ENCODE measurements at places on chromosomes 6 and 20.

GRCh38 chr20:62244644-62245108, 6.4 kb downstream of the OSBPL2 start:
- no peak for DNase-seq

- no peak for DNase-seq
Observed at GRCh38 chr6:158669145-158670035, 19.5 kb downstream of the SYTL3 start.

DNA sequence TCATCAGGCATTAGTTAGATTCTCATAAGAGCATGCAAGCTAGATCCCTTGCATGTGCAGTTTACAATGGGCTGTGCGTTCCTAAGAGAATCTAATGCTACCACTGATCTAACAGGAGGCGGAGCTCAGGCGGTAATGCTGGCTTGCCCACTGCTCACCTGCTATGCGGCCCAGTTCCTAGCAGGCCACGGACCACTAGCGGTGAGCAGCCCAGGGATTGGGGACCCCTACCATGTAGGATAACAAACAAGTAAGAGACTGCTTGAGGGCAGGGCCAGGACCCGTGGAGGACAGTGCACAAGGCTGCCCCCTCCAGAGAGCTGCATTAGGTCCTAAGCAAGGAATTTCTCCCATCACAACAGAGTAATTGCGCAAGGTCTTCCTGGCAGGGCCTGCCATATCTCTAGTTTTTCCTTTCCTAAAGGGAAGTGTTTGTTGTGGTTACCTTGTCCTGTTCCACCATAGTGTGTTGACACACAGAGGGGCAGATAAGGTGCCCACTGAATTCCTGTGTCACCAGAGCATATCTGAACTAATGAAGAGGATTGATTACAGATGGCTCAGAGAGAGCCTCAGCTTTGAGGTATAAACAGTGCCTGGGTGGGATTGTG, 58.0 kb downstream of the PACRG start:
- DNase-seq = no peak

- DNase-seq = no peak
Observed at GRCh38 chr6:44809258-44809657, 421.8 kb downstream of the CDC5L start.

DNA sequence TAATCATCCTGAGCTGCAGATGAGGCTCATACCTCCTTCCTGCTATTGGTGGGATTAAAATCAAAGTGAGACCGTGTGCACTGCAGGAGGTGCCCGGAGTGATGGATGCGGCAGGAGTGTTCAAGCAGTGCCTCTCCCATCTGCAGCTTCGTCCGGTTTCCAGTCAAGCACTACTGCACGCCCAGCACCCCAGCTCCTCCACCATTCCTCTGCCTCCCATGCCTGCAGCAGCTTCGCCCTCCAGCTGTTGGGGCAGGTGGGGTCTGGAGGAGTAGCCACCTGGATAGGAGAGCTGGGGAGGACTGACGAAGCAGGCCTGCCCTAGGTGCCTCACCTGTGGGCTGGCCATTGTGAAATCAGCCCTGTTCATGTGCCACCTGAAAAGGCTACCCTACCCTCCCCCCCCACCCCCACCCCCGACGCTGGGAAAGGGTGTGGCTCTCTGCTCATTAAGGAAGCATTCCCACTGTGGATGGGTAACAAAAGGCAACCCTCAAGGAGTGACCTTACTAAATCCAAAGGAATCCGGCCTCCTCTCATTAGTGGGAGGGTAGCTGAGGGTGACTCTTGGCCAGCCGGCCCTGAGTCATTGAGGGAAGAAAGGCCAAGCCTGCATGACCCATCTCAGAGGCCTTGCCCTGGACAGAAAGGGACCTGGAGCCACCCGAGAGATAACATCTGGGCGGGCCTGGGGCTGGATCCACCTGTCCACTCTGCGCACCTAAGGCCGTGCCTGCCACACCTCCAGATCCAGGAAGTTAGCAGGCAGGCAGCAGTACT, 115.9 kb upstream of the ARMC2 start:
- DNase-seq = no peak

- no peak for DNase-seq
Observed at GRCh38 chr6:148134592-148134991, 208.0 kb upstream of the SASH1 start.

DNA sequence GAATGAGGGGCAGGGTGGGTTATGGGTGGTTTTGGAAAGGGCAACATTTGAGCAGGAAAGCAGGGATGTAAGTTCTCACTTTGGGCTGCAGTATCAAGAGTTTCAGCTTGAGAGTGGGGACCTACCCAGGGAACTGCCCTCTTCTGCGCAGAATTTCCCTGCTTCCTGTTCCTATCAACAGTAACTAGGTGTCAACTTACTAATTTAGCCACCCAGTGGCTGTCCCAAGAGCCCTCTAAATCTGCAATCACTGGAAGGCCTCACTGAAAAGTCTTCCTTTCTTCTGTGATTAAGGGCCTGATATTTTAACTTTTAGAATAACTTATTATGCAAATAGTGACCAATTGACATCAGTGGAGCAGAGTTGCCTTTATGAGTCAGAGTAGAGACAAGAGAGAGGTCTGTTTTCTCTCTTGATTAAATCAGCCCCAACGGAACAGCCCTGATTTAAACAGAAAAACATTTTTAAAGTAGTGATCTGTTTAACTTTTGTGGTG, 118.2 kb upstream of the RIPOR2 start:
- DNase-seq = peak; percentile 11

GRCh38 chr6:68737061-68737460, 102.0 kb downstream of the ADGRB3 start:
- no peak for DNase-seq

DNA sequence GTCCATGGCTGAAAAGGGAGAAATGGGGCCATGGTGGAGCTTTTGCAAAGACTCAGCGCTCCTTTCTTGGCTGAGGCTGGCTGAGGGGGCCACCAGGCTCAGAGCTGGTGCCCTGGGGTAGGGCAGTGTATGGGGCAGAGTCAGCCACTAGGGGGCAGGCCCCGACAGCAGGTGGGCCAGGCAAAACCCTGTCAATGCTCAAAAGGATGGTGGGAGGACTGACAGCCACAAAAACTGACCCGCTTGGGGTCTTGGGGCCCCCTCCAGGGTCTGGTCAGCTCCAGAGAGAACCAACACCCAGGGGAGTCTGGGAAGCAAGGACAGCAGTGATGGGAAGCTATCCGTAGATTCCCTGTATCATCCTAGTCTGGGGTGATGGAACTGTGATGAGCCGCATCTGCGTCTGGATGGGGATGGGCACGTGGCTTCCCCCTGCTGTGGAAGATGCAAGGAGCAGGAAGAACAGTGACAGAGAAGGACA, 306.9 kb downstream of the DHX35 start:
- no peak for DNase-seq

DNA sequence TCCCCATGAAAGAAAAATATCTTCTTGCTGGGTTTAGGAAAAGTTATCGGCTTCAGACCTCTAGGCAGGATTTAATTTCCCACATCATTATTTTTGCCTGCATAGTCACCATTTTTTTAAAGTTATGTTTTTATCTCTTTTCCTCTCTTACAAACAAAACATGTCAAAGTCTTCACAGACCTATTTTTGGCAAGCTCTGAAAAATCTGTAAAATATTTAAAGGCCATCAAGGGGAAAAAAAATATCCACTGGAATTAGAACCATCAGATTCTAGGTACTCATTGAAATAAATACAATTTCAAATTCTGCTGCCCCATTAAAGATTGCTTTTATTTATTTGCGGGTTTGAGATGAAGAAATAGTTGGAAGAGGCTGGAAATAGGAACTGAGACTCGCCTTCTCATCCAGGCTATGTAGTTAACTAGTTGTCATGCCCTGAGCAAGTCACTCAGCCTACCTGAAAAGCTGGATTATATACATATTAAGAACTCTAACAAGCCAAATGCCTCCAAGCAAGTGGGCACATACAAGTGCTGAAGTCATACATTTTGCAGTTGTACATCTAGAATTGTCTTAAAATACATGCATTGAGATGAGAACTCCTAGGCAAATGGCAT, 101.7 kb upstream of the SASH1 start:
- no peak for DNase-seq

GRCh38 chr6:27776504-27776903, 135.7 kb downstream of the OR2B2 start:
- DNase-seq = no peak

DNA sequence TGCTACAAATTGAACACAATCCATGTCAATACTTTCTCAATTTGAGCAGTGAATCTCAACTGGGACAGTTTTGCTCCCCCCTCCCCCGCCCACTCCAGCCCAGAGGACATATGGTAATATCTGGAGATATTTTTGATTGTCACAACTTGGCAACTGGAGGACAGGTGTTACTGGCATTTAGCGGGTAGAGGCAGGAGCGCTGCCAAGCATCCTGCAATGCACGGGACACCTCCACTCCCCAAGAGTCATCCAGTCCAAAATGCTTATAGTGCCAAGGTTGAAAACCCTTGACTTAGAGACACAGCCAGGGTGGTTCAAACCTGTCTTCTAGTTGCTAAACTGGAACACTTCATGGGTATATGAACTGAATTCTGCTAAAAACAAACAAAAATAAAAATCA, 26.9 kb upstream of the LRRC1 start:
- DNase-seq = no peak

DNA sequence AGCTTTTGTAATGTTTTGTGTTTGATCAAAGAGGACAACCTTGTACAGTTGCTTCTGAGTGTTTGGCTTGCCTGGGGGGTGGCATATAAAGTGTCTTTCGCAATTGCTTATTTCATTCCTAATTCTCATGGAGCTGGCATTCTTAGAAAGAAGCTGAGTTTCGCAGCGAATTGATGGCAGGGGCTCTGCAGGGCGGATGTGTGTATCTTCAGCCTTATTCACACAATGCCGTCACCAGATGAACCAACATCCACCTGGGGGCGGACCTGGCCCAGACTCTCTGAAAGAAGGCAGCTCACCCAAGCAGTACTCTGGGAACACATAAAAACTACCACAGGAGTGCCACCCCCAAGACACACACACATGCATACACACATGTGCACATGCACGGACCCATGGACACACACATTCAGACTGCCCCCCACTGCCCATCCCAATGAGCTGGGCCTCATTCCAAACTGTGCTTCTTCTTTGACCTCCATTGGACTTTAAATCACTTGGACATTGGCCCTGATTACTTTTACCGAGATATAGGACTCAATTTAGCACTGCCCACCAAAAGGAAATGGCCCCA, 55.4 kb upstream of the FOXQ1 start:
- DNase-seq = no peak

DNA sequence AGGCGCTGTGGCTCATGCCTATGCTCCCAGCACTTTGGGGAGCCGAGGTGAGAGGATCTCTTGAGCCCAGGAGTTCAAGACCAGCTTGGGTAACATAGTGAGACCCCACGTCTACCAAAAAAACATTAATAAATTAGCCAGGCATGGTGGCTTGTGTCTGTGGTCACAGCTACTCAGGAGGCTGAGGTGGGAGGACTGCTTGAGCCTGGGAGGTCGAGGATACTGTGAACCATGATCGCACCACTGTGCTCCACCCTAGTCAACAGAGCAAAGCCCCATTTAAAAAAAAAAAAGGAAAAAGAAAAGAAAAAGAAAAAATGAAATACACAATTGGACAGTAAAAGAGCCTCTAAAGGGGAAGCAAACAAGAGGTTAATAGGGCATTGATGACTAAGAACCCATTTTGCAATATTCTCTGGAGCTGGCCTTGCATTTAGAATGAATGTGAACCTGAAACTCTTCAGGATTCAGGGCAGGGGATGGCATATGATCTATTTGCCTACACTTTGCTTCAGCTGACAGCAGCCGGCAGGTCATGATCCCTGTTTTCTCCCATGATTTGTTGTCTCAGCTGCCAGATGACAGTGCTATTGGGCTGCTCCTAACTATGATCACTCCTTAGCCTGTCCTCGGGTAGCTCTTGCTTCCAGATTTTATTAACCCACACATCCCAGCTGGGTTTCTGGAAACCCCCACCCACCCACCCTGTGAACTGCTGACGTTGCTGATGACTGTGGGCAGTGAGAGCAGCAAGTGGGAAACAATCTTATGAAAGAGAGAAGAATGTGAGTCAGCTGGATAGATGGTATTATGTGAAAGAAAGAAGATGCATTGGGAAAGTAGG, 83.8 kb upstream of the ELOVL5 start:
- DNase-seq = no peak

GRCh38 chr6:14498748-14499147, 381.2 kb downstream of the CD83 start:
- DNase-seq = no peak

DNA sequence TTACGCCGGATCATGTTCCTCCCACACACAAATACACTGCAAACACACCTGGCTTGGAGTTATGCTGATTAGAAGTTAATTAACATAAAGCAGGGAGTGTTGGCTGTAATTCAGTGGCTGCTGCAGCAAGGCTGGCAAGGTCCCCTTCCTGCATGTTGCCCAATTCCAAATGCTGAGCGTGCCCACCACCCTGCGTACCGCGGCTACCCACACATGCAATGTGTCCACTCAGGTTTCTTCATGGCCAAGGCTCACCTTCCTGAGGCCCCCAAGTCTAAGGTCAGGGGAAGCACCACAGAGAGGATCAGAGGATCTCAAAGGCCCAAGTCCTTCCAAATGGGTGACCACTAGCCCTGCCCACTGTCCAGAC, 11.6 kb upstream of the PRND start:
- DNase-seq = no peak

GRCh38 chr6:2579241-2579761, 171.4 kb downstream of the MYLK4 start:
- no peak for DNase-seq

DNA sequence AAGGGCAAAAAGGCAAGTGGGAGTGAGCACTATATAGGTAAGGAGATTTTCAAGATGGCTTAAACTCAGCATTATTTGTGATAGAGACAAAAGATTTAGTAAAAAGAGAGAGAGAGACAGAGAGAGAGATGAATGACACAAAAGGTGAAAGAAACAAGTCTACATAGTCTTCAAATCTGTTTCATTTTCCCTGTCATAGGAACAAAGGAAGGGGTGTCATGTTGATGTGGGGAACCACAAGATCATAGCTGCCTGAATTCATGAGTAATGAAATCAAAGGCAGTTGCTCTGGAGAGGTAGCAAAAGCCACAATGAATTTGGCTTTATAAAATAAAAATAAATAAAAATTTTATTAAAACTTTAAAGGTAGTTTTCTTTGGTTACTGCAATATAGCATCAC, 67.2 kb upstream of the PHIP start:
- no peak for DNase-seq

DNA sequence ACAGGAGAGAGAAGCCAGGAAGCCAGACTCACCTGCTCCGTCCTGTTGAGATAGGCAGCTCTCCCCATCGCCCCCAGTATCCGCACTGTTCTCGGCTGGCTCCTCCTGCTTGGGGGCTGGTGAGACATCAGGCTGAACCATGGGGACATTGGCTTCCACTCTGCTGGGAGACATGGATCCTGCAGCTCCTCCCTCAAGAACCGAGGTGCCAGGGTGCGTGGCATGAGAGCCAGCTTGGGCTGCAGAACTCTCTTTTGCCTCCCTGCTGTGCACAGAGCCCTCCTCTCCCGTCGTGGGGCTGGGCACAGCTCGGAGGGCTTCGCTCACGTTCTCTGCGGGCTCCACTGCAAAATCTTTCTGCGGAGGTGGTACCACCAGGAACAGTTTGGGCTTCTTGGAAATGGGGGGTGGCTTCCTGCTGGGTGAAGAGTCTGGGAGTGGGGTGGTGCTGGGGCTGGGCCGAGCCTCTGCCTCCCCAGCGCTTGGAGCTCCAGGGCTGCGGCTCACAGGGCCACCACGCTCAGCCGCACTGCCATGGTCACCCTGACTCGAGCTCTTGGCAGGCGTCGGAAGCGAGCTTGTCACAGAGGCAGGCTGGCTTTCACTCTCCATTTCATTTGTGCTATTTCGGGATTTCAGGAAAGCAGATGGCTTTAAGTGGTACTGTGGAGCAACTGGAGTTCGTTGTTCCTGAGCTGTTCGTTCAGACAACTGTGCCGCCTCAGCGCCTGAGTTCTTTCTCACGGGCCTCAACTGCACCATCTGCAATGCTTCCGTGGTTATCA, 26.5 kb downstream of the HEBP2 start:
- DNase-seq = no peak

Measured in HS-27A (cell line).